ENCODE measurements at places on chromosomes 11 and 22.

DNA sequence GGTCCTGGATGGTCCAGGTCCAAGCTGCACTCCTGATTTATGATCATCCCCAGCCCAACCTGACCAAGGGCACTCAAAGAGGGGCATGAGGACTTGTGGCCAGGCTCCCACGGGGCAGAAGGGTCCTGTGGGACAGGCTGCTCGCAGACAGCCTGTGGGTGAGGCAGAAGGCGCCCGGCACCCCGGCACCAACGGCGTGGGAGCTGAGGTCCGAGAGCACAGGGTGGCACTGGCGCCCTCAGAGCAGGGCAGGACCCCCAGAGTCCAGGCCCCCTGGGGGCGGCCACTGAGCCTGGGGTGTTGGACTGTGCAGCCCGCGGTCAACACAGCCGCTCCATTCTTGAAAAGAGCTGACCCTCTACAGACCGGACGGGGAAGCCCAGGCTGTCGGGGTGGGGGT lies 3.3 kb downstream of the IL17REL start:
- no peak for DNase-seq

GRCh38 chr11:65305501-65306268 lies 9.0 kb upstream of the CDC42EP2 start:
- no peak for DNase-seq

GRCh38 chr22:32317524-32317923 lies 40.1 kb upstream of the RFPL3 start:
- DNase-seq, result no peak

GRCh38 chr11:22192289-22192641 lies 620 bp upstream of the ANO5 start:
- no peak for DNase-seq

GRCh38 chr22:29331213-29331612 lies 15.7 kb upstream of the RASL10A start:
- no peak for DNase-seq

- DNase-seq, result no peak
These were observed 37.3 kb upstream of the XBP1 start for GRCh38 chr22:28837640-28838039.

GRCh38 chr11:67411785-67412152 lies 3.7 kb upstream of the CARNS1 start:
- no peak for DNase-seq

DNA sequence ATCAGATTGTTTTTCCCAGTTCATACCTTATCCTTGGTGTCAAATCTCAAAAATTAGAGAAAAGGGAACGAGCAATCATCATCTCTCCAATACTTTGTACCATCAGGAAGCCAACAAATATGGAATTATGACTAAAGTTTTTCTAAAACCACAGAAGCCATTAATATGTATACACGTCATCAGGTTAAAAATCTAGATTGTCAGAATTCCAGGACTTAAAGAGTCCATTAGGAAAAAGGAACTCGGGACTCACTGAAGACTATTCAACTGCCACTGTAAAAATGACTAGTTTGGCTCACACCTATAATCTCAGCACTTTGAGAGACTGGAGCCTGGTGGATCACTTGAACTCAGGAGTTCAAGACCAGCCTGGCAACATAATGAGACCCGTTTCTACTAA lies 344.4 kb upstream of the LRRC4C start:
- DNase-seq, result no peak

All from GM18507 (cell line).